ENCODE measurements at places on chromosomes 7 and 10.
A peak's percentile ranks its signal among the peaks of the same experiment; 100 is the strongest.

- ATAC-seq, result peak; percentile 47
These were observed 81.8 kb downstream of the PAX2 start for GRCh38 chr10:100826983-100827818.

DNA sequence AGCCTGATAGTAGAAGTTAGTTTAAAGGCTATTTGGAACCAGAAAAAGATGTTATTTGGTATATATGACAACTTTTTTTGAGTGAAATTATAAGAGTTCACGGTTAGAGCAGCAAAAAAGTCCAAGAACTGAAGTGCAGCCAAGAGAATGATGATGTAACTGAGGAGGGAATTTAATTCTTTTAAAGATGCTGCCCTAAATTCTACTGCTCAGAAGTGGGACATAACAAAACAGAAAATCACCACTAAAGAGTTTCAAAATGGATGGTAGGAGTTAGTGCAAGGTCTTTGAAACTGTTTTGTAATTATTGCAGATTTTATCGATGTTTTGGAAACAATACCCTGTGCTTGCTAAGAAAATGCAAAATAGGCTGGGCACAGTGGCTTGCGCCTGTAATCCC is 6.5 kb downstream of the SAMD8 start:
- ATAC-seq, result peak; percentile 49

- no peak for ATAC-seq
These were observed 30.0 kb downstream of the DGKI start for GRCh38 chr7:137816696-137817320.

DNA sequence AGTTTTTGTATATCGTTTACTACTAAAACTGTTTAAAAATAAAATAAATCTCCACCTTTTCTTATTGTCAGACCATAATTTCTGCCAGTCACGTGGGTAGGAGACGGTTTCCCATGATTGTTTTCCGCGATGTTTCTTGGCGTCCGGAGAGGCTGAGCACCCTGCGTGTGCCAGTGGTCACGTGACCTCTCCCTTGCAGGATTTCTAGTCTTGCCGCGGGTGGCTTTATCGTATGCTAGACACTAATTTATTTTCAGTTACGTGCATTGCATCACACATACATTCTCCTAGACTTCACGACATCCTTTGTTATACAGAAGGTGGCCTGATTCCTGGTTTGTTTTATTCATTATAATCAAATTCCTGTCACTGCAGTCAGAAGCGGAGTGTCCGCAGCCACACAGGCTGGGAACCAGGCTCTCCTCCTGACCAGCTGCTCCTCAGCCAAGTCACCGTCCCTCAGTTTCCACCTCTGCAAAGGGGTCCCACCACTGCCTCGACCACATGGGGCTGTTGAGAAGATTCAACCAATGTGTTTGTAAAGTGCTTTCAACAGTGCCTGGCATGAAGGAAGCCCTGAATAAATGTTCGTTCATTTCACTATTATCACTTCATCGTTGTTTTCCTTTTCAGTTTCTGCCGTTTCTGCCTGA is 203.2 kb upstream of the PPP2R2D start:
- ATAC-seq, result no peak

- ATAC-seq, result no peak
These were observed 81.7 kb downstream of the CSTF2T start for GRCh38 chr10:51617576-51618235.

DNA sequence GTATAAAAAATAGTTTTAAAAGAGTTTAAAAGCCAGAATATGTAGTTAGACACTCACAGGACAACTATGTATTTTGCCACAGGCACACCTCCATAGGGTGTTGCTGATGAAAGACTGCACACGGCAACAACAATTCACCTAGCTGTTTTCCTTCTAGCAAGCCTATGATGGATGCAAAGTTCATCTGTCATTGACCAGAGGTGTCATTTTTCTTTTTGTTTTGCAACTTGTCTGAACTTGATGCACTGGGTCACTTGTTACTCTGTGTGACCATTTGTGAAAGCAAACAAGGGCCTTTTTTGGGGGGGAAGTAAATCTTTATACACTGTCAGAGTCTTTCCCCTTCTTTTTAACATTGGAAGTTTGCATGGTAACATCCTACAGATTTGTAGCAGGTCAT is 258.0 kb upstream of the SEMA3A start:
- no peak for ATAC-seq

- ATAC-seq, result no peak
These were observed 294.7 kb downstream of the C7orf25 start for GRCh38 chr7:42617071-42617765.

GRCh38 chr10:28800144-28800543 is 122.8 kb downstream of the BAMBI start:
- ATAC-seq, result no peak

- no peak for ATAC-seq
These were observed 18.4 kb downstream of the CTBP2 start for GRCh38 chr10:125141860-125142484.

DNA sequence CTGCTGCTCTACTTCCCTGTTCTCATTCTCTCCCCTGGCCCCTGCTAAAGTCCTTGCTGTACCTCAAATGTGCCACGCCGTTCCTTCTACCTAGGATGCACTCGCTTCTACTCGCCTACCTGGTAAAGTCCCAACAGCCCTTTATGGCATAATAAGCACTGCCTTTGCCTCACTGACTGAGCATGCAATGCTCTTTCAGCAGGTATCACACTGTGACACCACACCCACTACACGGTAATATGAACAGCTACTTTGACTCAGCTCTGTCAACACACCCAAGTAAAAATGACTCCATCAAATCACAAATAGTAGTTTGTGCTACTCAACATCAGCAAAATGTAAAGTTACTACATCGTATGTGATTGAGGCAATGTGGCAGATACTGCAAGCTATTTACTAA is 37.6 kb downstream of the FAM204A start:
- ATAC-seq, result no peak

DNA sequence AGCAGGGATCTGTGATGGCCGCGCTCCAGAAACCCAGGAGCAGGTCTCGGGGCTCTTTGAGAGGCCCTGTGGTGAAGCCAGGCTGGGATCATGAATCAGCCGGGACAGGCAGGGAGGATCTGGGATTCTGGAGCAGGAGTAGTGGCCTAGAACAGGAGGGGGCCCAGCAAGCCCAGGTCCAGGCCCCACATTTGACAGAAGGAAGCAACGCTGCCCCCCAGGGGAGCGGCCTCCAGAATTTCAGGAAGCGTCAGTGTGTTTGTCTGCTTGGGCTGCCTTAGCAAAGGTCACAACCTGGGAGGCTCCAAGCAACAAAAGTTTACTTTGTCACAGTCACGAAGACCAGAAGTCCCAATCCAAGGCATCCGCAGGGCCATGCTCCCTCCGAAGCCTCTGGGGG is 36.8 kb downstream of the CLRN3 start:
- ATAC-seq, result no peak

- ATAC-seq, result no peak
These were observed 21.8 kb downstream of the CFAP69 start for GRCh38 chr7:90266808-90267207.

DNA sequence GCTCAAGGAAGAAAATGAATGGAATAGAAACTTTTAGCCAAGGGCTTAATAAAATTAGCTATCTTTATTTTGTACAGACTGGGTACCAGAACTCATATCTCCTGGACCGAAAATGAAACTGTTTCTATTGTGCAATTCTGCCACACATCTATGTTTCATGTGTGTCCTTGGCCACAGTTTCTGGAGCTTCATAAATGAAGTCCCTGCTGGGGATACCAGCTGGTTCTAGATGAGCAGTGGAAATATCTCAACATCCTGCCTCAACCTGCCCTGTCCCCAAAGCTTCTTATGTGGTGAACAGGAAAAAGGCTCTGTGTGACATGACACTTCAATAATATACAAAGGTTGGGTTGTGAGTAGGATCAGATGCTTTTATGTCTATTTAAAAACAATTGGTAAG is 310.1 kb upstream of the SORCS1 start:
- ATAC-seq, result no peak

DNA sequence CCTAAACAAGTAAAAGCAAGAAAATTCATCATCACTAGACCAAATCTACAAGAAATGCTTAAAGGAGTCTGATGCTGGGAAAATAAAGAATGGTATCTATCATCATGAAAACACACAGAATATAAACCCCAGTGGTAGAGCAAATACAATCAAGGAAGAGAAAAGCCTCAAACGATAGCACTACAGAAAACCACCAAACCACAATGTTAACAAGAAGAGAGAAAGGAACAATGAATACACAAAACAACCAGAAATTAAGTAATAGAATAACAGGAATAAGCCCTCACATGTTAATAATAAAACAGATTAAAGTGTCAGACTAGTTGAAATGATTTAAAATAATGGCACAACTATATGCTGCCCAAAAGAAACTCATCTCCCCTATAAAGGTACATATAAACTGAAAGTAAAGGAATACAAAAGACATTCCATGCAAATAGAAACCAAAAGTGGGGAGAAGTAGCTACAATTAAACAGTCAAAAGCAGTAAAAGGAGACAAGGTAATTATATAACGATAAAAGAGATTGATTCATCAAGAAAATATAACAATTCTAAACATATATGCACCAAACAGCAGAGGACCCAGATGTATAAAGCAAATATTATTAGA is 77.3 kb downstream of the JMJD1C start:
- ATAC-seq, result peak; percentile 64

DNA sequence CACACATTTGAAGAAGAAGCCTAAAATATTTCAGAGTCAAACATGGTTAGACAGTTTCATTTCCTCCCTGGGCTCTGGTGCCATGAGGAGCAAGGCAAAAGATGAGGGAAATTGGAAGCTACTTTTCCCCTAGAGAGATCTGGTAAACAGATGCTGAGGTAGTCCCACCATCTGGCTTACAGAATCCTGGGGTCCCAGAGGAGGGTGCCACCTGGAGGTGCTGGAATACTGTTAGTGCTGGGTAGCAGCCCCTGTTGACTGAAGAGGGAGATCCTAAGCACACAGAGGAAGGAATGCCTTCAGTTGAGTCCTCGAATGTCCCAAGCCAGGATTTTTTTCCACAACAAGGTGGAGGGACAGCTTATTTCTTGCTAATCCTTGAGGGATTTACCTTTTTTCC is 160.1 kb downstream of the FZD1 start:
- ATAC-seq, result no peak

DNA sequence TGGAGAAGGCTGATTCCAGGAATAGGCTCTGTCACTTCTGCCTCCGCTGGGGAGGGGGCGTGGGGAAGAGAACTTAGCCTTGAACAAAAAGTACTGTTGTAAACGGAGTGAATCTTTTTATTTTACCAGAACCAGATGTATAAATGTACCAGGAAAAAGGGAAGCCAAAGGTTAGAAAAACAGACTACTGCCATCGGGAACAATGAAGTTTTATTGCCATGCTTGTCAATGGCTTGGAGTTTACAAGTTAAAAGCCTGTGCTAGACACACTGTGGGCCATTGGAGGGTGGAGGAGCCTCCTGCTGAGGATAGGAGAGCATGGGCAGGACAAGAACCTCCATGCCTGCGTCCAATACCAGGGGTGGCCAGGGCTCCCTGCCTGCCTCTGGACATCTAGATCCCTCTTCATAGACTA is 161.7 kb upstream of the LYZL2 start:
- no peak for ATAC-seq

DNA sequence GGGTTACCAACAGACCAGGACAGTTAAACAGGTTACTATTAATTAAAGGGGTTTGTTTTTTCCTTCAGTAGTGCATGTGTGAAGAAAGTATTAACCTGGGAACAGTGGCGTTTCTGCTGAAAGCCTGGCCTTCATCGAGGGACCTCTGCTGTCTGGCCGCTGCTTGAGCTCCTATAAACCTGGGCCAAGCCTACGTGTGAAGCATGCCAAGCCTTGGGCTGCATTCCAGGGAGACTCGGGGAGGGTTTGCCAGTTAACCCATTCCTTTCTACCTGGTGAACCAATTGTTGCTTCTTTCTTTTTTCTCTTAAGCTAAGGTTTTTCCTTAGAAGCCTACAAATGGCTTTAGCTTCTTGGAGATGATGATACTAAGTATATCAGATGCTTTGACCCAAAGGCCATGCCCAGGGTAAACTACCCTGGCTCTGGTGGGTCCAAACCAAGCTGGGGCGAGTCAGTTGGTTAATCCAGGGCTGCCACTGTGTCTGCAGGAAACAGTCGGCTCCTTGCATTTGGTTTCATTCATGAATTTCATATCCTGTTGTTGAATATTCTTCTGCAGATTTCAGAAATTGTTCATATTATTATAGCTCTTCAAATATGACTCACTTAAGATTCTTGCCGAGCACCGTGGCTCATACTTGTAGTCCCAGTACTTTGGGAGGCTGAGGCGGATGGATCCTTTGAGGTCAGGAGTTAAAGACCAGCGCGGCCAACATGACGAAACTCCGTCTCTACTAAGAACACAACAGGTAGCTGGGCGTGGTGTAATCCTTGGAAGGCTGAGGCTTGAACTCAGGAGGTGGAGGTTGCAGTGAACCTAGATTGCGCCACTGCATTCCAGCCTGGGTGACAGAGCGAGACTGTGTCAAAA is 23.8 kb downstream of the PFKP start:
- ATAC-seq, result peak; percentile 58

DNA sequence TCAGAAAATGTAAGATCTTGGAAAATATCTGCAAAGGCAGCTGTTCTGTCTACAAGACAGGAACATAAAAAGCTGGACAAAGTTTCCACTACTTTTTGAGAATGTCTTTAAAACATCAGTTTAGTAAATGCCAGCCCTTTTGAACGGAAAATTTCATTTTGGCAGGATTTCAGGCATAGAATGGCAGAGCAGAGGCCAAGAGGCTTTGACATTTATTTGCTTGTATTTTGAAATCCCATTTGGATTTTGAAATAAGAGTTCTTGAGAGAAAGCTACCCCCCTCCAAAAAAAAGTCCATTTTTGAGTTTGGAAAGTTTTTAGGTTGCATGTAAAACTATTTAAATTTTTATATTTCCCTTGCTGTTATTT is 3.1 kb upstream of the ETV1 start:
- no peak for ATAC-seq

- peak; percentile 31 for ATAC-seq
These were observed 359.2 kb downstream of the PHF14 start for GRCh38 chr7:11332865-11333228.

- no peak for ATAC-seq
These were observed 289.6 kb upstream of the NPVF start for GRCh38 chr7:25517906-25518305.

- ATAC-seq, result no peak
These were observed 498.6 kb downstream of the SH2D4B start for GRCh38 chr10:81036257-81036656.

DNA sequence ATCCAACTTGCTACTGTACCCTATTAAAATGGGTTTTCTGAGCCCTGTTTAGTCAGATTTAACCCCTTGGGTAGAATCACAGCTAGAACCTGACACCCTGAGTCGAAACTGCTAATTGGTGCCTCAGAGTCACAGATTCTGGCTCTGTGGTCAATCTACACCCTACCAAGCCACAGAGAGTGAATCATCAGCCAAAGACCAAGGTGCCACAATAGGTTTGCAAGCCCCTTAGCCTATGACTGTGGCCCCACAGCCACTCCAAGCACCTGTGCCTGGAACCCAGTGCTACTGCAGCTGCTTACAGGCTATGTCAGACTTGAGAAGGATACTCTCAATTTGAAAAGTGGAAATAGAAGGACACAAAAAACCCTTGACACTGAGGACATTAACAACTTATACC is 202.8 kb upstream of the KCND2 start:
- ATAC-seq, result no peak

- no peak for ATAC-seq
These were observed 106.8 kb upstream of the PDCD4 start for GRCh38 chr10:110764793-110765512.

Data from activated T-helper 17 cell treated with anti-CD3 and anti-CD28 coated beads, Interleukin-2, amount 50 U/mL, for 72 hours (primary cell).